ENCODE measurements at places on chromosomes 5 and 9.

- DNase-seq = no peak
Measured at GRCh38 chr9:97857606-97858392, 4.8 kb downstream of the FOXE1 start.

- DNase-seq = no peak
Measured at GRCh38 chr5:149628221-149628620, 46.9 kb downstream of the ARHGEF37 start.

DNA sequence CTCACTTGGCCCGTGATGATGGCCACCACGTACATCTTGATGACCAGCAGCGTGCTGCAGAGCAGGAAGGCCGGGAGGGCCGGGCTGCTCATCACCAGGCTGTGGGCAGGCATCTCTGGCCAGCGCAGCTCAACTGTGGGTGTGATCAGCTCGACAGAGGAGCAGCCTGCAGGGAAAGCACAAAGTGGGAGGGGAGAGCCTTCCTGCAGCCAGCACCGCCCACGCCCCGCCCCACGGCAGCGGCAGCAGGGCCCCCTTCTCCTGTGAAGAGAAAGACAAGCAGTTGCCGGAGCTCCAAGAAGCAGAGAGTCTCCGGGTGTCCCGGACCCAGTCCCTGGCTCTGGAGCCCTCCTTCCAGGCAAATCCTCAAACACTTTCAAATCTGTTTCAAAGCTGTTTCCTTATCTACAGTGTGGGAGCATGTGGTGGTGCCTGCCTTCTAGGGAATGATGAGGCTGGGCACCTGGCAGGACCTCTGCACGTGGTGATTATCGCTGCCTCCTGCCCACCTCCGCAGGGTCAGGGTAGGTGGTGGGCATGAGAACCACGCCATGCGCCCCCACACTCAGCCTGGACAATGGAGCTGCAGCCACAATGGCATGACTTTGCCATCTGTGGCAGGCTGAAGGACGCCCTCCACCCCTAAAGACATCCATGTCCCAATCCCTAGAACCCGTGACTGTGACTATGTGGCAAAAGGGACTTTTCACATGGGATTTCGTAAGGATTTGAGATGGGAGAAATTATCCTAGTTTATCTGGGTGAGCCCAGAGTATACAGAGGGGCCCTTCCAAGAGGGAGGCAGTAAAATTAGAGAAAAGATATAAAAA lies at the start of gene PTGES:
Gene PTGES (minus strand): TSS at position 143 of the 830 bp plus-strand sequence. CDS start 30 bp downstream, at position 113.
- DNase-seq = peak; percentile 73

DNA sequence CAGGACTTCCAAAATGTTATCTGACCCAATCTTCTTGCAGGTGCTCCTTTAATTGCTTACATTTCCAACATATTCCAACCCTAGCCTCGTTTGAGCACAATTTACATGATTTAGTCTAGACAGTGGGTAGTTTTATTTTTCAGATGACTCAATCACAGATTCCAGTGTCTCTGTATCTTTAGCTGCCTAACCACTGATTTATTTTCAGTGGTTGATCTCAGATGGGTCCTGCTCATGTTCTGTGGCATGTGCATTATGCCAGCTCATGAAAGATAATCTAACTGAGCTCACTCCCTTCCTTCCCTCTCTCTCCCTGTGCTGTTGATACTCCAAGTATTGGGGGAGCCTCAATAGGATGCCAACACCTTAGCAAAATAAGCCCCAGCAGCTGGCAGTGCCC lies 106.1 kb upstream of the ICE1 start:
- DNase-seq = no peak

DNA sequence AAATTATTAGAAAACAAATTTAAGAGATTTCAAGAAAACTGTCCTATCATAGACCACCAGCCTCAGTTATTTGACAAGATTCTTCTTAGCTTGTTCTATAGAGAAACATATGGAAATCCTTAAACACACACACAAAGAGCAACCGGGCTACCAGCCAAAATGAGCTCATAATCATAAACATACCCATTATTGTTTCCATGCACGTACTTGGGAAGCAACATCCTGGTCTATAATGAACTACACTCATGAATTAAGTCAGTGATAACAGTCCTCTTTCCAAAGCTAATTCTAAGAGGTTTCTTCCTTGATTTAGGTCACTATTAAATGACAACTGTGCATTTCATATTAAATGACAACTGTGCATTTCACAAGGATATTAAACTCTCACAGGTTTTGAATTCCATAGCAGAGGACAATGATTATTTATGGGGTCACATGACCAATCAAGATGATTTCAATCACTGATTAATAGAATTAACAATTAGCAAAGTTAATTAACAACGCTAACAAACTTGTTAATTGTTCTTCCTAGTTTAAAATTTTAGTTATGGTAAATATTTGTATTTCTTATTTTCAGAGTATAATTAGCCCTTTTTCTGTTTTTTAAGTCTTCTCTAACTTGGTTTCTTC lies 77.0 kb downstream of the OXCT1 start:
- peak; percentile 18 for DNase-seq

GRCh38 chr5:91123901-91124300 lies 259.2 kb downstream of the ARRDC3 start:
- no peak for DNase-seq

- DNase-seq = no peak
Measured at GRCh38 chr9:8020186-8020585, 220.6 kb upstream of the DMAC1 start.

- DNase-seq = no peak
Measured at GRCh38 chr9:125235804-125236519, 5.2 kb downstream of the HSPA5 start.

DNA sequence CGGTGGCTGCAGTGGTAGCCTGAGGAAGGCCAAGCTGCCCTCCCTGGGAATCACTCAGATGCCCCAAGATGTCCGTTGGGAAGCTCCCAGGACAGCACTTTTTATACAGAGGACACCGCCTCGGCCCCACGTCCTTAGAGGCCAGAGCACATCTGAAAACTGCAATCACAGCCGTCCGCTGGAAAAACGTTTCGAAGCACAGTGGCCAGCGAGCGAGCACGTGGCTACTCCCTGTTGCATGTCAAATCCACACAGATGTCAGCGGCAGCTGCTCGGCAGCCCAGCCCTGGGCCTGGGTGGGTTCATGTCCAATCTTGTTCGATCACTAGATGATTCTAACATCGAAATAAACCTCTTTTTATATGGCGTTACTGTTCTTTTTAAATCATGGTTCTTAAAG lies 8.9 kb downstream of the PPP1R26 start:
- DNase-seq = no peak

- DNase-seq = no peak
Measured at GRCh38 chr9:120109242-120109641, 470.7 kb downstream of the CDK5RAP2 start.

GRCh38 chr9:100784755-100785154 lies 206.9 kb downstream of the CAVIN4 start:
- DNase-seq = no peak

GRCh38 chr9:20462410-20462809 lies 159.9 kb downstream of the MLLT3 start:
- DNase-seq = no peak

DNA sequence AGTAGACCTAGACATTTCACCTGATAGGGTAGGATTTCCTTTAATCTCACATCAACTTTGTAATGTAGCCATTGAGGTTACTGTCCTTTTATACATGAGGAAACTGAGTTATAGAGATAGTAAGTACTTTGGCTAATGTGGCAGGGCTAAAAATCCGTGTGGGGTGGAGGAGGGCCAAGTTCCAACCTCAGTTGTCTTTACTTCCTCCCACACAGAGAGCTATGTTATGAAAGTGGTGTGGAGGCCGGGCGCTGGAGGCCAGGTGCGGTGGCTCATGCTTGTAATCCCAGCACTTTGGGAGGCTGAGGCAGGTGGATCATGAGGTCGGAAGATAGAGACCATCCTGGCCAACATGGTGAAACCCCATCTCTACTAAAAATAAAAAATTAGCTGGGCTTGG lies 173.3 kb downstream of the PALM2AKAP2 start:
- no peak for DNase-seq

GRCh38 chr5:146041180-146041789 lies 64.1 kb downstream of the PLAC8L1 start:
- DNase-seq = no peak

GRCh38 chr5:57745029-57745428 lies 262.4 kb upstream of the ACTBL2 start:
- no peak for DNase-seq

- no peak for DNase-seq
Measured at GRCh38 chr5:165258197-165258771, 1752.9 kb downstream of the MAT2B start.

GRCh38 chr9:112173489-112174221 lies 1.4 kb downstream of the SUSD1 start:
- DNase-seq = peak; percentile 38

DNA sequence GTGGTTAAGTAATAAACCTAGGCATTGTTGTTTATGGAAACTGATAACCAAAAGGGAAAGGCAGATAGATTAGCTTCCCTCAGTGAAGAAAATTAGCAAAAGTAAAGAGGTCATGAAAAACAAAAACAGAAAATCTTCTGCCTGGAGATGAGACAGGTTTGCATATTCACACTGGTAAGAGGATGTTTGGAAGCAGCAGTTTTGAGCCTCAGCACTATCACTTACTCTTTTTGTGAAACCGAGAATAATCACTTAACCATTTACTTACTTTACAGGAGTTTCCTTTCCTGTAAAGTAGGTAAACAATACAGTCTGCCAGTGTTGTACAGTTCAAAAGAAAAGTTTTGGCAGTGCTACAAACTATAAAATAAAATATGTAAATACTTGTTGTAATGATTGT lies 35.5 kb upstream of the EMB start:
- no peak for DNase-seq

DNA sequence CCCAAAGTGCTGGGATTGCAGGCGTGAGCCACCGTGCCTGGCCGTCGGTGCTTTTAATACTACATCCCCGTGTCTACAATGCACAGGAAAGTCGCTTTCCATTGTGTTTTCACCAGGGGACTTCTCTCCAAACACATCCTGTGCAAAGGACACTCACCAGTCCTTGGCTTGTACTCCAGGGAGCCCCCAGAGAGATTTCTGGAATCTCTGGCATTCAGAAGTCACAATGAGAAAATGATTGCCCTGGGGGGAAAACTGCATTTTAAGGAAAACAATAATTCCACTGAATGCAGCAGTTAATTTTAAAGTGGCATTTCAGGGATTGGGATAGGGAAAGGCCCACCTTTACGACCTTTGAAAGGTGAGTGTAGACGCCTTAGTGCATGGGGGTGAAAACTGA lies 112.0 kb downstream of the ADAMTS16 start:
- no peak for DNase-seq

DNA sequence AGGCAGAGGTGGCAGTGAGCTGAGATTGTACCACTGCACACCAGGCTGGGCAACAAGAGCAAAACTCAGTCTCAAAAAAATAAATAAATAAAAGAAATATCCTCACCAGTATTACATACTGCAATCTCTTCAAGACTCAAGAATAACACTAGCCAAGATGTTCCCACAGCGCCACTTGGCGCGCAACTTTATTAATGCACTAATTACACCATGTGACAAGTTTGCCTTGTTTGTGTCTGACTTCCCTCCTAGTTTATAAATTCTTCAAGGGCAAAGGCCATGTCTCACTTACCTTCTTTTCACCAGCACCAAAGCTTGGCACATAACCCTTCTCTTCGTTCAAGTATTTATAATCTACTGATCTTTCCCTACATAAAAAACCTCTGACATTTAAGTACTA lies 4.8 kb downstream of the SKP1 start:
- peak; percentile 64 for DNase-seq

DNA sequence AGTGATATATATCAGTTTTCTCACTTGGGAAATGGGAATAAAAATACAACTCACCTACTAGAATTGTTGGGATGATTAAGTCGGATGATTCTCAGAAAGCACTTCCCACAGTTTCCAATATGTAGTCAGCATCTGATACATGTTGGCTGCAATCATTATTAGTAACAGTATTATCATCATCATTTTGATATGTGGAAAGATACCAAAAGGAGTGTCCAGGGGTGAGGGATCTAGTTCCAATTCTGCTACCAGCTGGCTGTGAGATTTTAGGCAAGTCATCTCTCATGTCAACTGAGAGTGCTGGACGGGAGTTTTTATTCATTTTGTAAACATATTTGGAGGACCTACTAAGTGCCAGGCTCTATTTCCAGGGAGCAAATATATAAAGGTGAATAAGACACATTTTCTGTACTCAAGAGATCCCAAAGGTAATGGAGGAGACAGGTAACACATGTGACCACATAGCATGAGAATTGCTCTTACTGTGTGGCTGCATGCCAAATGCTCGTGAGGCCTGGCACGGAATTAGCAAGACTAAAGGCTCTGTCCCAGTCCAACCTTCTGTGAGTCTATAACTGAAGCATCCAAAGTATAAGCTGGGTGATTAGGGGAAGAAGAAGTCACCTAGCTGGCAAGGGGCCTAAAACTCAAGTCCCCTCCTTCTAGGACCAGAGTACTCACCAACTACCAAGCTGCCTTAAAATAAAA lies 83.0 kb downstream of the GRIA1 start:
- no peak for DNase-seq

- peak; percentile 57 for DNase-seq
Measured at GRCh38 chr5:126446498-126447224, 23.5 kb downstream of the GRAMD2B start.

DNA sequence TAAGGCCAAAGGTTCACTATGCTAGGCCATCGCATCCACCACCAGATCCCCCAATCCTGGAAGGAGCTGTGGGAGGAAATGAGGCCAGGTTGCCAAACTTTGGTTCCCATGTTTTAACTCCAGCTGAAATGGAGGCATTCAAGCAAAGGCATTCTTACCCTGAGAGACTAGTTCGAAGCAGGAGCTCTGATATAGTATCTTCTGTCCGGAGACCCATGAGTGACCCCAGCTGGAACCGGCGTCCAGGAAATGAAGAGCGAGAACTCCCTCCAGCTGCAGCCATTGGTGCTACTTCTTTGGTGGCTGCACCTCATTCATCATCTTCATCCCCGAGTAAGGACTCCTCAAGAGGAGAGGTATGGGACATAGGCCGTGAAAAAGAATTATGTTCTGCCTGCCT lies 75.6 kb downstream of the GAPVD1 start:
- no peak for DNase-seq

DNA sequence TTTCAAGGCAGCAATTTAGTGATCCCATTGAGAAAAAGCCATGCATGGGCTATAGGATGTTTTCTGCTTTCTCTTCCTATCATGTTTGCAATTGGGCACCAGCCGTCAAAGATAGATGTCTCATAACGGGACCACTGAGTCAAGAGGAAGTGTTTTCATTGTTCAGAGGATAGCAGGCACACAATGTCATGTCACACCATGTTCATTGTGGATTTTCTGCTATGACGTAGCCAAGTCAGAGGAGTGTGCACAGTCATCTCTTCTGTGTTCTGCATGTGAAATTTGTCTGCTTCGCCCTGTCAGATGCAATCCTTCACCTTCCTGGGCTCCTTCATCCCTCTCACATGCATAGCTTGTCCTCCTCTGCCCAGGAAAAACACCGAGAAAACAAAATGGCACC lies 106.0 kb downstream of the CD180 start:
- no peak for DNase-seq

DNA sequence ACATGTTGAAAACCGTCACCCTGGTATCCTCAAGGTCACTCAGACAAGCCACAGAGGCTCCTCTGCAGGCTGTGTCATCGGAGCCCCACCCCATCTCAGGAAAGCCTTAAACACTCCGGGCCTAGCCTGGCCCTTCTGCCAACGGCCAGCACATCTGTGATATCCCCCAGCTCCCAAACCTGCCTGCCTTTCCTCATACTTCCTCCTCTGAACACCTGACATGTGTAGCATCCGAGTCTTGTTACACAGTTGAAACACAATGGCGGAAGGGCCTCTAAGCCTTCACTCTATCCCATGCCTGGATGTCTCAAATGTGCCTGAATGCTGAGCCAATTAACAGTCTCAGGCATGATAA lies 32.9 kb upstream of the TGFBR1 start:
- no peak for DNase-seq

All from left colon (tissue), 2 donors.